Cerebellar cortex (tissue), 1 donor: ENCODE measurements at places on chromosomes 1 and 21.

- DNase-seq = peak; percentile 7
Measured at GRCh38 chr1:41122851-41123518, 101.5 kb upstream of the SLFNL1 start.

GRCh38 chr1:94079989-94080388 lies 41.0 kb downstream of the ABCA4 start:
- no peak for DNase-seq

- no peak for DNase-seq
Measured at GRCh38 chr1:10830961-10831668, 34.7 kb upstream of the CASZ1 start.

- DNase-seq = no peak
Measured at GRCh38 chr1:27099135-27099586, 55.8 kb downstream of the SLC9A1 start.

GRCh38 chr1:241332987-241333386 lies 24.0 kb downstream of the RGS7 start:
- DNase-seq = no peak

- DNase-seq = no peak
Measured at GRCh38 chr1:212482637-212483441, 50.1 kb downstream of the NENF start.

DNA sequence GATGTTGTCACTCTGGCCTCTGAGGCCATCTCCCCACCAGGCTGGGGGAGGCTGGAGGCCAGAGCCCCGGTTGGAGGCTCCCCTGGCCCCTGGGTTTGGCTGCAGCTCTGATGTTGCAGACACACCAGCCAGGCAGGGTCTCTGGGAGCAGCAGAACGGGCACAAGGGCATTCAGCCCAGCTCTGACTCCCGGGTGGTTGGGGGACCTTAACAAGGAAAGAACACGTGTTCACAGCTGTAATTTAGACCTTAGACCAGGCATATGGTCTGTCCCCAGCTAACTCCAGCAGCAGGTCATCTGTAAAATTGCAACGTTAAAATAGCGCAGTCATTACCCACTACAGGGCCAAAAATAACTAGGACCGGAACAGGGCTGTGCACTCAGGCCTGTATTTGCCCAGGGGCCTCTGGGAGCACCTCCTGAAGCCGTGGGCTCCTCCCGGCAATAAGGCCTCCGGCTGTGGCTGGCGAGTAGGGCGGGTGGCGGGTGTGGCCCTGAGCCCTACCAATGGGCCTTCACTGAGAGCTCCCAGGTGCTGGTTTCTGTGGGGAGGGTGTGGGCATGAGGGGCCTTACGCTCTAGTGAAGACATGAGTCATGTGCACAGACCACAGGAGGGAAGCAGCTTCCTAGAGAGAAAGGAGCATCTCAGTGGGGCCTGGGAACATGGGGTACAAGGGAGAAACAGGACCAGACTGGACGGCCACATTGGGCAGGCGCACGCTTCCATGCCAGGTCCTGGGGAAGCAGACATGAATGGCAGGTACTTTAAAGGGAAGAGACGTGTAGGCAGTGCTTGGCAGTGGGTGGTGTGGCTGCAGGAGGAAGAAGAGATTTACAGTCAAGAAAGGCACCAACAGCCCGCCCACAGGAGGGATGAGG lies 6.1 kb downstream of the LDLRAP1 start:
- DNase-seq = no peak

- DNase-seq = no peak
Measured at GRCh38 chr1:241994171-241994570, 4.7 kb downstream of the MAP1LC3C start.

DNA sequence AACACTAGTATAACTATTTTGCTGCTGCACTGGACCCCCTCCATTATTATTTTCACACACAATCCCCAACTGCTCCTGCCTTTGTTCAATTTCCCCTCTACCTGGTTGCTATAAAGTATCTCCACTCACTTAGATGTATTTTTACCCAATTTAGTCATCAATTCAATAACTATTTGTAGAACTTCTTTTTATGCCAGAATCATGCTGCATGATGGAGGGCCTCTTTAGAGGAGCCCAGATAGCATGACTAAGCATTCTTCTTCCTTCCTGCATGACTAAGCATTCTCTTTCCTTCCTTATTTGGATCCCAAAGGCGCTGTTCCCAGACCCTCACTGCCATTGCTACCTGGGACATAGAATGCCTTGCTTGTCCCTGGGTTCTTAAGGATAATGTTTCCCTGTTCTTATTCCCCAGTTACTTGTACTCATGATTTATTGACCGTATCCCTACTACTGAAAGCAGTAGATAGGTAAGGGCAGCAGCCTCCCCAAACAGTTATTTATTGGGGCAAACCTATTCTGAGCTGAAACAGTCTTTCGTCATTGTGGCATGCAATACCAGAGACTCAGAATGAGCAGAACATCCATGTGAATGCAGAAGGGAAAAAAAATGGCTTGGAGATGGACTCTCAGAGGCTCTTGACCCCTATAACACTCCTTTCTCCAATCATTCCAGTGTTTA lies 89.3 kb upstream of the AKT3 start:
- no peak for DNase-seq

DNA sequence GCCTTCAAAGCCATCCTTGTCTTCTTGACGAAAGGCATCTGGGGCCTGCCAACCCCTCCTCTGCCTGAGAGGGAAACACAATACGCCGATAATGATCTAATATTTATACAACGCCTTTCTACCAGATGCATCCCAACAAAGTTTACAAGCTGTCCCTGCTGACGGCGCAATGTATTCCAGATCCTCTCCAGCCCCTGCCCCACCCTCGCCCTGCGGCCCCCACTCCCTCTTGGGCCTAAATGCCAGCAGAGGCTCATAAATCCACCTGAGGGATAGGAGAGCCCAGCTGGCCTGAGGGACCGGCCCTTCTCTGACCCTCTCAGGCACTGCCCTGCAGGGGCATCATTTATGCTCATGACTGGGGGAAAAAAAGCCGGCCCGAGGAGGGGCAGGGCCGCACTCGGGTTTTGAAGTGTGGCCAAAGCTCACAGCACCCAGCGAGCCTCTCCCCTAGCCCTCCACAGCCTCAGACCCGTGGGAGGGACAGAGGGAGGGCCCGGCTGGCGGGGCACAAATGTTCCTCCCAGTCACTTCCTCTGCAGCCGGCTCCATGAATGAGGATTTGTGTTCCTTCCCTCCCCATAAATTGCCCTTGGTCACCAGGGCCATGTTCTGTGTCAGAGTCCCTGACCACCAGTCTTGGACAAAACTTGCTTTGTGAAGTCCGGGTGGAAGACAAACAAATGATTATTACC lies 140.3 kb downstream of the FOXD2 start:
- no peak for DNase-seq

- no peak for DNase-seq
Measured at GRCh38 chr1:26125382-26125781, 13.8 kb downstream of the PDIK1L start.

- DNase-seq = no peak
Measured at GRCh38 chr1:212926372-212926771, 24.0 kb upstream of the VASH2 start.

GRCh38 chr21:42279341-42279871 lies 35.8 kb downstream of the TFF3 start:
- DNase-seq = peak; percentile 42

DNA sequence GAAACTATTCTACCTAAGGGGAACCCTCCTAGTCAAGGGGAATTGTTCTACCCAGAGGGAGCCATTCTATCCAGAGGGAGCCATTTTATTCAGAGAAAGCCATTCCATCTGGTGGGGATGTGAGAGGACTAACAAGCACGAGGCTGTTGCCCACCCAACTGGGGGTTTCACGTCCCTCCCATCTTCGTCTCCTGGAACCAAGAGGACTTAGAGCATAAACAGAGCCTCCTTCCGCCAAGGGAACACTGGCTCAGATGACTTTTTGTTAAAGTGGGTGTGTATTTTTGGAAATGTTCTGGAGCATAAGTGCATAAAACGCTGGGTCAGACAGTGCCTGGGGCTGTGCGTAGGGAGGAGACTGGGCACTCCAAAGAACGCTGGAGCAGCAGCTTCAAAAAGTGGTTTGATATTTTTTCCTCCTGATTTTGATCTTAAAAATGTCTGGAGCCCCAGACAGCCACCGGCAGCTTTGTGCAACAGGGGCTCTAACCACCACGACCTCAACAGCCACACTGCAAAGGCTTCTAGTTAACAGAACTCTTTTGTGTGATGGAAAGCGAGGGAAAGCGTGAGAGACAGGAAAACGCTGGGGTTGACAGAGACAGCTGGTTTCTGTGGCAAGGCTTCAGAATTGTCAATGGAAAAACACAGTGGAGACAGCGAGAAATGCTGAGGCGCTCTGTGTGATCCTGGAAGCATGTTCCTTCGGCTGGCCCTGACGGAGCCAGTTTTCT lies 363.6 kb upstream of the CAMK1G start:
- DNase-seq = peak; percentile 54

DNA sequence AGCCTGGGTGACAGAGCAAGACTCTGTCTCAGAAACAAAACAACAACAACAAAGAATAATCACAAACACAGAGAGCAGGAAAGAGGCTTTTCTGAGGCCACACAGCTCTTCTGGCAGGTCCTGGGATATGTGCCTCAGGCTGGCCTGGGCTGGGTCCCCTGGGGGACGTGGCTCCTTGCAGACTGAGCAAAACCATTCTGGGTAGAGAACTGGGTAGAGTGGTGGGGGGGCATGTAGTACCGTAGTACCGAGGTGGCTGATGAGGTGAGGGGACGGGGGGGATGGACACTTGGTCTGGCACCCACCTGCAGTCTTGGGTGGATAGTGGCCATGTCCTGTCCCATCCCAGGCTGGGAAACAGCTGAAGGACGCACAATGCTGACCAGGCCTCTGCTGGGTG lies 6.0 kb downstream of the TMEM82 start:
- DNase-seq = no peak

GRCh38 chr1:31318146-31318545 lies 21.3 kb downstream of the ZCCHC17 start:
- DNase-seq = no peak

GRCh38 chr1:246182149-246182851 lies 324.8 kb downstream of the SMYD3 start:
- no peak for DNase-seq

DNA sequence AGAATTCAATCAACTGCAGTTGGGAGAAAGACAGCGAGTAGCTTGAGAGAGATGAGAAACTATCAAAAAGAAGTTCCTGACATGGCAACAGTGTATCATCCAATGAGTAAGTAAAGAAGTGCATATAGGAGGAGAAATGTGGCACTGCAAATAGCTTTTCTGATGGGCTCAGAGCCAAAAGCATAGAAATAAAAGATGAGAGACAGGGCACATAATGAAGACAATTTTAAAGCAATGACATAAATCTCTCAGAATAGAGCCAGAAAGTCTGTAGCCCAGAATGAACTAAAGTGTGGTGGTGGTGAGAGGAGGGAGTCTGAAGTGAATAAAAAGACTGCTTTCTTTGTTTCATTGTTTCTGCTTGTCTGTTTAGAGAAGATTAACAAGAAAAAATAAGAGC lies 34.3 kb downstream of the TNFSF18 start:
- DNase-seq = no peak

GRCh38 chr21:26732432-26733221 lies 112.6 kb downstream of the ADAMTS1 start:
- DNase-seq = peak; percentile 34

GRCh38 chr1:49111931-49112330 lies 335.2 kb upstream of the BEND5 start:
- no peak for DNase-seq

GRCh38 chr21:42864815-42865775 lies 14.2 kb downstream of the WDR4 start:
- no peak for DNase-seq

GRCh38 chr21:34219334-34220060 lies 144.3 kb upstream of the KCNE2 start:
- DNase-seq = no peak

GRCh38 chr21:38712071-38712470 lies 93.7 kb upstream of the ETS2 start:
- peak; percentile 10 for DNase-seq

GRCh38 chr1:101065575-101065974 lies 40.0 kb upstream of the DPH5 start:
- no peak for DNase-seq

DNA sequence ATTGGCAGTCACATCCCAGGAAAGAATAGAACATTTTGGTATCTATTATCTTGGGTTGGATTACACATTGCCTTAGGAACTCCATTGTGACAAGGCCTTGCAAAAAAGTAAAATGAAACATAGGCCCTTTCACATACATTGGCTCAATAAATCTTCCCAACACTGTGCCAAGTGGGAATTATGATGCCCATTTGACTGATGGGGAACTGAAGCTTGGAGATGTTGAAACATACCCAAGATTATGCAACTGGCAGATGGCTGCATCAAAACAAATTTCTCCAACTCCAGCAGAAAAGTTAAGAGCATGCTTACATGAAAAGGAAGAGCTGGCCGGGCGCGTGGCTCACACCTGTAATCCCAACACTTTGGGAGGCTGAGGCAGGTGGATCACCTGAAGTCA lies 26.9 kb downstream of the PLEKHO1 start:
- peak; percentile 61 for DNase-seq

GRCh38 chr1:109977225-109977624 lies 7.3 kb upstream of the AHCYL1 start:
- no peak for DNase-seq

- DNase-seq = no peak
Measured at GRCh38 chr1:166470014-166470413, 303.2 kb upstream of the FAM78B start.

DNA sequence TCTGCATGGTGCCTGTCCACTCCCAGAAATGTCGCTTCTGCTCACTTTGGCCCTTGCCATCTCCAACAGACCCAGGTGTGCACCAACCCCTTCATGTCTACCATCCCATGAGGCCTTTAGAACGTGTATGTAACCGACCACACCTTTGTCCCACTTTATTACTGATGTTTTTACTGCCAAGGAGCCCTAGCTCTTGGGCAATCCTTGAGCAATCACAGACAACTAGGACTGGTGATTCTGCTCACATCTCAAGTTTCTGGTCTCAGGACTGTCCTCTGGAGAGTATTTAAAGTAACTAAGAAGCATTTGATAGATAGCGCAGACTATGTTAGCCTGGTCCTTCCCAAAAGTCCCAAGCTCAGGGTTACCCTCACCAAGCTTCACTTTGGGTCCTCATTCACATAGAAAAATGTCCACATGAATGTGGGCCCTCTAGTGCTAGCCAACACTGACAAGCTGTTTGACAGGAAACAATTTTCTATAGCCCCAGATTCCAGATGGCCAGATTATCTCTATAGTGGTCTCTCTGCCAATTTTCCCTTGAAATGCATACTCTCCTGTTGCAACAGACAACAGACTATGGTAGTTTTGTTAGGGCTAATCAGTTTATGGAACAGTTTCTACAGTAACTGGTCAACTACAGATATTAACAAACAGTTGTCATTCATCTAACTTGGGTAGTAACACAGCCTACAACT lies 6.9 kb upstream of the TMEM81 start:
- DNase-seq = peak; percentile 67
